COLO829 (cell line): ENCODE measurements at places on chromosomes 6 and 20.

GRCh38 chr20:44040202-44040915 lies 125.7 kb downstream of the TOX2 start:
- no peak for DNase-seq

GRCh38 chr6:11197850-11198249 lies 34.6 kb downstream of the NEDD9 start:
- DNase-seq = no peak

- no peak for DNase-seq
Measured at GRCh38 chr20:7765221-7765620, 175.0 kb downstream of the HAO1 start.

DNA sequence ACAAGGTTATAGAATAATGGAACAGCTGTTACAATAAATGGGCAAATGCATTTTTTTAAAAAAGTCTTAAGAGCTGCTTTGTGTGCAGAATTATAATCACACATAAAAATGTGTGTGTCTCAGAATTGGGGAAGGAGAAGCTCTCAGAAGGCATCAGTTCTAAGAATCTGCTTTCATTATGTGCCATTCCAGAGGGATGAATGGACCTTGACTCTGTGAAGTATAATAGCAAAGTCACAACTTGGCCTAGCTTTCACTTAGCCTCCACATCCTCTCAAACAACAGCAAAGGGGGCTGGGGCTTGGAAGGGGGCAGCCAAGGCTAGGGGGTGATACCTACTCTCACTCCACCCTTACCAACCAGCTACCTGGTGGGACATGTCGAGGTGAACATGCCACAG lies 265.0 kb downstream of the CDC5L start:
- no peak for DNase-seq

DNA sequence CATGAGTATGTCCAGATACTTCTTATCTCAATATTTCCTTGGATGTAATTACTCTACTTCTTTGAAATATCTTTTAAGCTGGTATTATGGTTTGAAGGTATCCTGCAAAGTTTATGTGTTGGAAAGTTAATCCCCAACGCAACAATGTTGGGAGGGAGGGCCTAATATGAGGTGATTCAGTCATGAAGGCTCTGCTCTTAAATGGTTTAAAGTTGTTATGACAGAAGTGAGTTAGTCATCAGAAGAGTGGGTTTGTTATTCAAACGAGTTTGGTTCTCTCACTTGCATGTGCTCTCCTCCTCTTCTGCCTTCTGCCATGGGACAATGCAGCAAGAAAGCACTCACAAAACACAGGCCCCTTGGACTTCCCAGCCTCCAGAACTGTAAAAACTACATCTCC lies 176.3 kb downstream of the KCNQ5 start:
- no peak for DNase-seq
